Hindlimb muscle (tissue), 1 donor: ENCODE measurements at places on chromosomes 6 and 20. TPM values are rescaled to one million over a fixed set of nuclear protein-coding genes. Genes with fewer than 3 reads are reported as not detected.

RNGTT gene
- polyA plus RNA-seq, result 10.5 TPM

MAS1 gene
- 0.25 TPM for polyA plus RNA-seq

FILIP1 gene
- polyA plus RNA-seq, result 45.4 TPM

HRH3 gene
- 2.2 TPM for polyA plus RNA-seq

TEAD3 gene
- polyA plus RNA-seq, result 74.7 TPM

POM121L2 gene
- polyA plus RNA-seq, result not detected

TRIM15 gene
- polyA plus RNA-seq, result not detected

HCRTR2 gene
- not detected for polyA plus RNA-seq

ECT2L gene
- 0.17 TPM for polyA plus RNA-seq

FOXF2 gene
- 0.90 TPM for polyA plus RNA-seq

DNA sequence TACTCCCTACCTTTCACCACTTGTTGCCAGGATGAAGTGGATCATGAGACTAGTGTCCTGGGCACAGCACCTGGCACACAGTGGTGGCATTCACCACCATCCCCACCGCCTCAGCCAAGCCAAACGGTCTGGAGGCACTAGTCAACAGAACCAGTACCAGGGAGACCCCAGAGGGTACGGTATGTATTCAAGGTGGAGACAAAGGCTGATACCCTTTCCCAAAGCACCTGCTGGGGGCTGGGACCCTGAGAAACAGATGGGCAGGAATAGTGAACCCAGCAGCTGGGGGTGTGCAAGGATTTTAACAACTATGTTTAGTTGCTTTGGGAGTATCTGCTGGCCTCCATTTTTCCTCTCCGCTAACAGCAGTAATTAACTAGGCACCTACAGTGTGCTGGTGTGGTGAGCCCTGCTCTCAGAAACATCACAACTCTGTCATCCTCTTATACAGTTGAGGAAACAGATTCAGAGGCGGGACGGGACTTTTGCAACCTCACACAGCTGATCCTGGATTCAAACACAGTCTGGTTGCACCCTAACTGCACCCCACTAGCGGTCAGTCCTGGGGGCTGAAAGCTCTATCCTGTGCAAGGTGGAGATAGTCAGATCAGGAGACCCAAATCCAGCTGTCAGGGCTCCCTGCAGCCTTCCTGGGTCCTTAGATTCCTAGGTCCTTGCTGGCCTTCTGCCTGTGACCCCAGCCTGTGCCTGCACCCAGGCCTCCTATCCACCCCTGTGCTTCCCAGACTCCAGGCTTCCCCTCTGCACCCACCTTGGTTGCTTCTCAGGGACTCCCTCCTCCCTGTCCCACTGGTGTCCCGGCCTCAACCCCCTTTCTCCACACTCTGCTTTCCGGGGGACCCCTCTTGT lies 1.2 kb downstream of the SNTA1 start:
- no peak for DNase-seq

DNA sequence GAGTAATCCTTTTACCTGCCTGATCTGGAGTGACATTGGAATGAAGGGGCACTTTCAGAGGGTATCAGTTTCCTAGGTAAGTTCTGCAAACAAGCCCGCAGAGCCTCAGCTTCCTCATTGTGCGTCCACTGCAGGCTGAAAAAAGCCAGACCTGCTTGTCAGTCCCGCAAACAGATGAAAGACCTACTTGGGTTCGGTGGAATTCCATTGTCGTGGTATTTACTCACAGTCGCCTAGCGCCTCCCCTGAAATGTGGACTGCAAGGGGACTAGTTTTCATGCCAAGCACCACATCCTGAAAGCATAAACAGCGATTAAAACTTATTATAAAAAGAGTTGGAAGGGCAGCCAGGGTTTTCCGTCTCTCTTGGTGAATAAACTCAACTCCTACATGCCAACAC lies 121.5 kb downstream of the PAX1 start:
- DNase-seq, result no peak

GRCh38 chr6:122678841-122679240 lies 68.6 kb downstream of the PKIB start:
- no peak for DNase-seq

- DNase-seq, result no peak
Observed at GRCh38 chr20:10708351-10709185, 34.8 kb upstream of the JAG1 start.

- DNase-seq, result peak; percentile 34
Observed at GRCh38 chr6:154653385-154653784, 79.8 kb upstream of the SCAF8 start.

DNA sequence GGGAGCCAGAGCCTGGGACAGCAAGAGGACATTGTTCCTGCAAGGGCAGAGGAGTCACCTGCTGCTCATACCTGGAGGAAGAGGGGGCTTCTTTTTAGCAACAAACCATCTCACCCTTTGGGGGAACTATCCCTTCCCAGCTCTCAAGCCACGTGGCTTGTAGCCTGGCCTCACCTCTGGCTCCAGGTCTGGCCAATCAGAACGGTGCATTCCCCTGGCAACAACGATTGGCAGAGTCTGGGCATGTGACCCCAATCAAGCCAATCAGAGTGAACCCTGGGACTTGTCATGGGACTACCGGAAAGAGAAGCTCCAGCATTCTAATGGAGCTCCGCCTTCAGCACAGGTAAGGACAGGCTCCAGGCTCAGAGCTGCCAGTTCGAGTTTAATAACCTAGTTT lies 33.6 kb downstream of the KCNB1 start:
- DNase-seq, result no peak

DNA sequence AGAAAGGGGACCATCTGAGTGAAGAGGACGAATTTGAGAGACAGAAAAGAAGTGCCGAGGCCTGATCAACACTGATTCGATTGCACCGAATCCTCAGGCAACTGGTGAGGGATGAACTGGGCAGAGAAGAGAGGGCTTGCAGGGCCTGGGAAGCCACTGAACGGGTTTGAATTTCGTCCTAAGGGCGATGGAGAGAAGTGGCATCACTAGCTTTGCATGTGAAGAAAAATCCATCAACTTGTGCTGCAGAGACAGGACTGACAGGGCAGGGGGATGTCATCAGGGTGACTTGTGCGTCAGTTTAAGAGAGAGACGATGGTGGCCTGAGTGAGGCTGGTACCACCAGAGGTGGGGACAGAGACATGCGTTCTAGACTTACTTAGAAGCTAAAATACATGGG lies 73.7 kb upstream of the SLC22A23 start:
- DNase-seq, result no peak

- no peak for DNase-seq
Observed at GRCh38 chr20:61881416-61881815, 184.3 kb downstream of the TAF4 start.
